ENCODE measurements at places on chromosomes 6 and 20.

DNA sequence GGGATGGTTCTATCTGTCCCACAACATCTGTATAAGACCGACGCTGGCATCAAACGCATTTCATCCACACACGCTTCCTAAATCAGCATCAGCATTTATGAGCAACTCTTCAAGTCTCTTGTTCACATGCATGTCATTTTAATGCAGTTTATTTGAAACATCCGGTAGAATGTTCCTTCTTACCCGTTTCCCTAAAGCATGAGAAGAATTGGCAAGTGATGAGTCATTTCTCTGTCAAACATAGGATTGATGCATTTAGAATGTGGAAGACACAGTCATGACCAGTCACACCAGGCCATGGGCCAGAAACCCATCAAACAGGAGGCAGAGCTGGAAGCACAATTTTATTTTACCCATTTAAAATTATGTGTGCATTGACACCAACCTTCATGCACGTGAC lies 122.8 kb downstream of the UST start:
- no peak for DNase-seq

DNA sequence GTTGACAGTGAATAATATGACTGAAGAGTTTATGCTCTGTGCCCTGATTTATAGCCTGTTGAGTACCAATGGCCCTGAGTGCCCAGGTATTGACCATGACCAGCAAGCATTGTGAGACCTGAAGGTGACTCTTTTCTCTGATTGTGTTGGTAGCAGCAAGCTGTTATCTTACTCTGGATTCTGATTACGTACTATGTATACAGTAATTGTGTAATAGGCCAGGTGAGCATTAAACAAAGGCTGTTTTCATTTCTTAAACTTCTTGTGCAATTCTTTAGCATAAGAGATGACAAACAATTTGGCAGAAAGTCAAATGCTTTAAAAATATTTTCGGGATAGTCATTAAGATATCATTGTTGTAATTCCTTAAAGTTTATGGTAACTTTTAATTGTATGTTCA lies 111.7 kb upstream of the PTPRK start:
- DNase-seq: no peak

GRCh38 chr20:43189554-43190331 lies at the start of gene PTPRT:
PTPRT (minus strand) TSS chr20:43189906; CDS start chr20:43189733, 173 bp downstream.
- no peak for DNase-seq

GRCh38 chr20:14707865-14708596 lies 370.6 kb upstream of the FLRT3 start:
- no peak for DNase-seq
